ENCODE measurements at places on chromosomes 11 and 22. TPM values are rescaled to one million over a fixed set of nuclear protein-coding genes. Genes with fewer than 3 reads are reported as not detected.

Gene BACE1
- 22.7 TPM for total RNA-seq

Gene TAF1D
- 93.0 TPM for total RNA-seq

Gene CHRM1
- total RNA-seq, result not detected

Gene RNF169
- total RNA-seq, result 7.9 TPM

All from bronchus fibroblast of lung (primary cell).